Stimulated activated CD4-positive, alpha-beta T cell treated with anti-CD3 and anti-CD28 coated beads, Interleukin-1b, Interleukin-23, amount 100 ng/mL, for 4 hours (primary cell): ENCODE measurements at places on chromosomes 11 and 22.
A peak's percentile ranks its signal among the peaks of the same experiment; 100 is the strongest.

GRCh38 chr22:37996079-37996478 lies 11.7 kb upstream of the SOX10 start:
- DNase-seq, result no peak

DNA sequence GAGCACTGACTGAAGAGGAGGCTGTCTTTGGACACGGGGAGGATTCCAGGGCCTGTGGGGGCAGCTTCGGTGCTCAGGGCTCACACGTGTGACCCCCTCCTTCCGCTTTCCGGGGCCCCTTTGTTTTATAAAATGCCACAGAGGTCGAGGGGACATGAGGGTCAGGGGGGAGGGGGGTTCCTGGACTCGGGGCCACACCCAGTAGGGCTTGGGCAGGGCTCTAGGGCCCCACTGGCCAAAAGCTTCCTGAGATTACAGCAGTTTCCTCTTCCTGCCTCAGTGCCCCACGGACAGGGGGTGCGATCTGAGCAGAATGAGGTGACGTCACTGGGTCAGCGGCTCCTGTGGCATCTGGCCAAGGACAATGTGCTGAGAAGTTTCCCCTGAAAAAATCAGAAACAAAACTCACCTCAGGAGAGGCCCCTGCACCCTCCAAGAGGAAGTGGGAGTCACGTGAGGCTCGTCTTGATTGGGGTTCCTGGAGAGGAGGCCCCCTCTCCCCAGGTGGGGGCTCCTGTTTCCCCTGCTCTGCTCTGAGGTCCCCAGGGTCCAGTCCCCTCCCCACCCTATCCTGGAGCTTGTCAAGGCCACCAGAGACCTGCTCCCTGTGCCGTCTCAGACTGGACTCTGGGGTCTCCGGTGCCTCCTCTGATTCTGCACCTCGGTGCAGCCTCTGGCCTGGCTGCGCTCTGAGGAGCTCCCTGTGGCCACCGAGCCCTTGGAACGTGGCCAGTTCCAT lies 6.4 kb upstream of the IFITM3 start:
- DNase-seq, result no peak

- no peak for DNase-seq
These were observed 18.9 kb downstream of the COPB1 start for GRCh38 chr11:14480716-14481115.

DNA sequence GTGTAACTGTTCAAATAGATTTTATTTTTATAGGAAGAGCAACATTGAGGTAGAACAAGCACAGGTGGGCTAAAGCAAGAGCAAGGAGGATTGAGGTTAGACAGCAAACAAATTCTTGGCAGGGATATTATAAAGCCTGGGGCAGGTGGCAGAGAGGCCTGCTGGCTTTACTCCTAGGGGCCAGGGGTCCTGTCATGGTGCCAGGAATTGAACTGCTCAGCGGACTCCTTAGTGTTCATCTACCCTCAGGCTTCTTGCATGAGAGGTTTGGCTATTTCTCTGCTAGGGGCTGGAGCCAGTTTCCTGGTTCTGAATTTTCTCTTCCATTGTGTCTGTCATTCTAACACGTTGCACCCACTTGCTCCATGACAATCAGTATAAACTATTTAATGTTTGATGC lies 217.2 kb upstream of the NCAM1 start:
- DNase-seq, result no peak

GRCh38 chr11:132238331-132238866 lies 868.0 kb downstream of the NTM start:
- no peak for DNase-seq

- DNase-seq, result no peak
These were observed 26.6 kb upstream of the TTC12 start for GRCh38 chr11:113287801-113288200.

DNA sequence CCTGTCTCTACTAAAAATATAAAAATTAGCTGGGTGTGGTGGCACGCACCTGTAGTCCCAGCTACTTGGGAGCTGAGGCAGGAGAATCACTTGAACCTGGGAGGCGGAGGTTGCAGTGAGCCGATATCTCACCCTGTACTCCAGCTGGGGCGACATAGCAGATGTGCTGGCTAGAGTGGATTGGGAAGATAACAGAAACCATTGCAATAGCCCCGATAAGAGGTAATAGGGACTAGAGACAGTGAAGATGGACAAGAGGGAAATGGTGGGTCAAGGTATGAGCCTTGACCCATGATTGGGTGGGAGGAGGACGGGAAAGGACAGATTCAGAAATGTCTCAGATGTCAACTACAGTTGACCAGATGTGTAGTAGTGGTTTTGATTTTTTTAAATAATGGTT lies 6.1 kb downstream of the SWAP70 start:
- DNase-seq, result no peak

- DNase-seq, result no peak
These were observed 107.6 kb downstream of the WNT7B start for GRCh38 chr22:45869340-45869847.

DNA sequence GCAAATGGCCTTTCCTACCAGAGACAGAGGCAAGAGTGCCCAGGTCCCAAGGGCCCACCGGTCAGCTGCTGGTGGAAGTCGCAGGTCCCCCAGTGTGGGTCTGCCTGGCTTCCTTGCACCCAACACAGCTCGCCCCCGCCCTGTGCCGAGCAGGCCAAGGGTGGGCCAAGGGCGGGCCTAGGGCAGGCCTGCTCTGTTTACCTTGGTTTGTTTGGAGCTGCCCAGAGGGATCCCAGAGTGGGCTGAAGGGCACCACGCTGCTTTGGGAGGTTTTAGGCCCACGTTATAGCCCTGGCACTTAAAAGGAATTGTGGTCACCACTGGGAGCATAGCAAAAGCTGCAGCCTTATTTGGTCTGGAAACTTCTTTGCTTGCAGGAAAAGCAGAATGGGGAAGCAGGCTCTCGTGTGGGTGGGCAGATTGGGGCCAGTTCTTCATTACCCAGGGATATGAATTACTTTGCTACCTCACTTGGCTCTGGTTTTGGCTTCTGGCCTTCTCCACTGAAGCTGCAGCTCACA lies 38.0 kb downstream of the MRGPRD start:
- no peak for DNase-seq

DNA sequence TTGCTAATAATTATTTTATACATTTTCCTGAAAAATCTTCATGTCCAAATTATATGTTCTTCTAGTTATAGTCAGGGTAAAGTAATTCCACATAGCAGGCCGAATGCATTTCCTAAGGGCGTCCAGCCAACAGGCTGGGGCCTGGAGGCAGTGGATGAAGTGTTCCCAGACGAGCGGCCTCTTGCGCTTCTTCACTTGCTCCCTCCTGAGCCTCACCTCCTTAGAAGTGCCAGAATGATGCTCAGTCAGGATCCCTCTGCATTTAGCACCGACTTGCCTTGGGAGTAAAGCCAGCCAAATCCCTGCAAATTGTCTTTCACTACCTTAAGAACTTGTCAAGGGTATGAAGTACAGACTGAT lies 1.5 kb downstream of the OLFML1 start:
- no peak for DNase-seq

GRCh38 chr11:65301491-65302329 lies 13.0 kb upstream of the CDC42EP2 start:
- DNase-seq, result no peak

DNA sequence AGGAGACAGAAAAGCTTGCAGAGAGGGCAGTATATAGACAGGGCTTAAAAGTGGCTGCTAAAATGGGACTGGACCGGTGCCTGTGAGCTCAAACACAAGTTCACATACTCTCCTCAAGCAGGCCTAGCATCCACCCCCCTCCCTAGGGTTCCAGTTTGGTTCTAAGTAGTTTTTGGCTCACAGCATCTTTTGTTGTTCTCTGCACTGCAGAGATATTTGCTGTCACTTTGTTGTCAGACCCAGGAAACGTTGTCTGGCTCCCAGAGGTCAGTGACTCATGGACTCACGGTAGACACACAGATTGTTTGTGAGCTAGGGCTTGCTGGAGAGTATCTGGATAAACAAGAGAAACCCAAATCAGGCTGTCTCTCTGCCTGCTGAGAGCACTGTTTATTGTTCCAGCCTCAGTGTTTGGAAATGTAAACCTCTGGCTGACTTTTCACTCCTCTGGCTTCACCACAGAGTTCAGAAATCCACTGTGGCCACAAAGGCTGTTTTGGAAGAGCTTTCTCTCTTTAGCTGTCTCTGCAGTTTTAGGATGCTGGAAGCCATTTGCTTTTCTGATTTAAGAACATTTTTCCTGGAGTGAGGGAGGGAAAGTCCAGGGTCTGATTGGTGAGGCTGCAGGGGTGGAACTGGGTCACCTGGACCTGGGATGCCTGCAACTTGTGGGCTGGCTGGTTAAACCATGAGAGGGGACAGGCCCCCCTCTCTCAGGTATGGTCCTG lies 303.7 kb upstream of the PLET1 start:
- no peak for DNase-seq

DNA sequence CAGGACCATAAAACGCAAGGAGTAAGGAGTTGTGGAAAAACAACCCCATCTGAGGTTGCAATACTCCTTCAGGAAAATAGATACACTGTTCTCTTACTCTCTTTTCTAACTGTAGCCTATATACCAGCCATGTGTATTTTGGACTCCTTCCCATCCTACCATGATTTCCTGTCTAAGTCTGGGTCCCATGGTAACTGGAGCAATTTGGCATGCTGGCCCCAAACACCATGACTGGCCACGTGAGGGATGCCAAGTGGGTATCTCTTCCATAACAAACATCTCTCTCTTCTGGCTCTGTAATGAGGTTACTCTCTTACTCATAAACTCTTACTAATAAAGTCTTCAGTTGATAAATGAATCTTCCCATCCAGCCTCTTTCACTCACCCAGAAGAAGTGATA lies 26.5 kb downstream of the ABTB2 start:
- no peak for DNase-seq

GRCh38 chr11:114197799-114198500 lies 98.2 kb upstream of the NNMT start:
- no peak for DNase-seq

- no peak for DNase-seq
These were observed 418.2 kb downstream of the METTL15 start for GRCh38 chr11:28526406-28526751.

DNA sequence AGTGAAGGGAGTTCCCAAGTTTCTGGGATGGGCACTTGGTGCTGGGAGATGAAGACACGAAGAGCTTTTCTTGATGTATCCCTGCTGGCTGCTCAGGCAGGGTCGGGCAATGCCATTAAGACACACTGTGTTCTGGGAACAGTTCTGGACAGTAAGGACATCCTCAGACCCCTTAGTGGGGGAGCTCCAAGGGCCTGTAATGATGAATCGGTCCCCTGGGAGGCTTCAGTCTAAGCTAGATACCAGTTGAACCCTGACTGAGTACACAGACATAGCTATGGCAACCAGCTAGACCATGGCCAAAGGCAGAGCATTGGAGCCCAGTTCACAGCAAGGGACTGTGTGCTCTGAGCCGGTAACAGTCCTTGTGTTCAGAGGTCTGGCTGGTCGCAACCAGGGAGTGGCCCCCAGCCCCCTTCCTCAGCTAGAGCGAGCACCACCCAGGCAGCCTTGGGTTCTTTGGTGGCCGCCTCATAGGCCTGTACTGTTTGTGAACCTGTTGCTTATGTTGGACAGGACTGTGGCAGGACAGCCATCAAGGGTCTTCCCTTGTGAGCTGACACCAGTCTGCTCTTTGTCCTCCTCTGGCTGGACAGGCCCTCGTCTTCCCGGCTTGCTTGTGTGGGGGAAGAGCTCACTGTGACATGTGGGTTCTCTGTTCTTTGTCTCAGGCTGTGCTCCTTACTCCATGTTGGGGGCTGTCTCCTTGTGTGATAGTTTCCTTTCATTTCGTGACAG lies 25.0 kb downstream of the MED15 start:
- no peak for DNase-seq

GRCh38 chr11:8775332-8775731 lies 92.7 kb downstream of the RPL27A start:
- no peak for DNase-seq

DNA sequence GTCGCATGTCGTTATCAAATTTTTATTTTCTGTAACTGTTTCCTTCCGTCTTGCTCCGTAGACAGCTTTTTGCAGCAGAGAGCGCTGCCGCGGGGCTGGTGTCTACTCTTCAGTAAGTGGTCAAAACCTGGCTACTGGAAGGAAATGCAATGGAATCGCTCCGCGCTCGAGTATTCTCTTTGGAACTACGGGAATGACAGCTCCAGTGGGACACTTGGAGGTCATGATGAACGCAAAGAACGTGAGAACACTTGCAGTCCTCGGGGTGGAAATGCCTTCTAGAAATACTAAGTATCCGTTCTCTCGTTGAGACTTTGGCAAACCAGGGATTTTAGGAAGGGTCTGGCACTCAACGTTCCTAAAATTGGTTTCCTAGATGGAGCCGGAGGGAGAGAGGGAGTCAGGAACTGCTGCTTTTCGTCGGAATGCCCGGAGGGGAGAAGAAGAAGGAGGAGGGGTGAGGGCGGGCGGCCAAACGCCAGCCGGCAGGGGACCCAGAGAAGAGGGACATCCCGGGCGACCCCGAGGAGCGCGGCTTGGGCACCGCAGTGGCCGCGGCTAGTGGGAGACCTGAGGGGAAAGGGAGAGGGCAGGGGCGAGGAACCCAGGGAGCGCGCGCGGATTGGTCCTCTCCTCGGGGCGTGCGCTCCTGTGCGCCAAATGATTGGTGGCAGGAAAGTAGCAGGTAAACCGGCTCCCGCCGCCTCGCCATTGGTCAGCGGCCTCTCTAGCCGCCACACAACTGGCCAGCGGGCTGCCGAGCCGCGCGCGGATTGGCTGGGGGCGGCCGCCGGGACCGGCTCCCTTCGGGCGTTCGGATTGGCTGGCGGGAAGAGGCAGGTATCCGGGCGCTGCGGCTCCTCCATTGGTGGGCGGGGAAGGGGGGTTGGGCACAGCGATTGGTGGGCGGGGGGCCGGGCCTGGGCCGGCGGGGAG lies 490 bp upstream of the BMAL1 start:
- DNase-seq, result peak; percentile 94

DNA sequence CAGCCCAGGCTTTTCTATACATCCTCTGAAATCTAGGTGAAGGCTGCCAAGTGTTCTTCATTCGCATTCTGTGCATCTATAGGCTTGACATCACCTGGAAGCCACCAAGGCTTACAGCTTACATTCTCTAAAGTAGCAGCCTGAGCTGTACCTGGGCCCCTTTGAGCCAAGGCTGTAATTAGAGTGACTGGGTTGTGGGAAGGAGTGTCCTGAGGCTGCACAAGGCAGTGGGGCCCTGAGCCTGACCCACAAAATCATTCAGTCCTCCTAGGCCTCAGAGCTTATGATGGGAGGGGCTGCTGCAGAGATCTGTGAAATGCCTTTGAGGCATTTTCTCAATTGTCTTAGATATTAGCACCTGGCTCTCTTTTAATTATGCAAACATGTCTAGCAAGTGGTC lies 33.0 kb upstream of the RDX start:
- no peak for DNase-seq

- no peak for DNase-seq
These were observed 13.9 kb upstream of the OR8K1 start for GRCh38 chr11:56331861-56332491.

DNA sequence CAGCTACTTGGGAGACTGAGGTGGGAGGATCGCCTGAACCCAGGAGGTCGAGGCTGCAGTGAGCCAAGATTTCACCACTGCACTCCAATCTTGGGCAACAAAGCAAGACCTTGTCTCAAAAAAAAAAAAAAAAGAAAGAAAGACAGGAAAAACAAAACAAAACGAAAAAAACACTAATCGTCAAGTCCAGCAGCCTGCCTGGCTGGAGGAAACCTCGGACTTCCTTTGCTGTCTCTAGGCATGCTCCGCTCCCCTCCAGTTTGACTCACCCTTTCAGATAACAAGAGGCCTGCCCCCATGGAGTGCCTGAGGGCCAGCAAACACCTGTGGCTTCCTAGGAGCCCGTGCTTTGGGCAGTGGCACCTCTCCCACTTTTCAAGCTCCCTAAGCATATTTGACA lies 28.8 kb upstream of the CHKA start:
- no peak for DNase-seq
